CD4-positive, alpha-beta memory T cell (primary cell): ENCODE measurements at places on chromosomes 1 and 21. TPM values are rescaled to one million over a fixed set of nuclear protein-coding genes. Genes with fewer than 3 reads are reported as not detected.

- peaks cover 6% of the 10 kb centered on the region for H3K4me1 ChIP-seq
- H3K27me3 ChIP-seq, result no peaks in the 10 kb centered on the region
- no peaks in the 10 kb centered on the region for H3K36me3 ChIP-seq
- no peak overlapping the region for H3K4me3 ChIP-seq
Observed at GRCh38 chr1:109669246-109669948, 1.5 kb downstream of the GSTM2 start.

Gene PLEKHA6
- not detected for polyA plus RNA-seq

- H3K4me1 ChIP-seq, result no peaks in the 10 kb centered on the region
- H3K27ac ChIP-seq, result no peak overlapping the region
- H3K36me3 ChIP-seq, result no peaks in the 10 kb centered on the region
- no peak for DNase-seq
- no peaks in the 10 kb centered on the region for H3K27me3 ChIP-seq
Observed at GRCh38 chr1:221921936-221922335, 180.0 kb upstream of the DUSP10 start.

- H3K36me3 ChIP-seq, result peaks cover 20% of the 10 kb centered on the region
- no peaks in the 10 kb centered on the region for H3K27me3 ChIP-seq
- no peak overlapping the region for H3K4me3 ChIP-seq
Observed at GRCh38 chr1:231279081-231279480, 38.1 kb downstream of the GNPAT start.

DNA sequence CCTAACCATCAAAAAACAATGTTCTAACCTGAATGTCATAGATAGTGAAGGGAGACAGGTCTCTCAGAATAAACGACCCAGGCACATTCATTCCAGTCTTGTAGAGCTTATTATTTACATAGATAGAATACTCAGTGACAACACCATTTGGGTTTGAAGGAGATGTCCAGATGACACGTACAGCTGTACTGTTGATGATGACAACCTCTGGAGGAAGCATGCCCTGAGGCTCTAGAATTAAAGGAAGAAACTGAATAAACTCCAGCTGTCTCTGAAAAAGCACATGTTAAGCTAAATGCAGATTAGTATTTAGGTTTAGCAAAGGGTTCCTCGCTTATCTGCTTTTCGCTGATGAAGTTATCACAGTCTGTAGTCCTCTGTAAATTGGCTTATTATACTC lies 277.2 kb downstream of the KCTD3 start:
- H3K27ac ChIP-seq, result no peak overlapping the region
- no peaks in the 10 kb centered on the region for H3K27me3 ChIP-seq
- no peaks in the 10 kb centered on the region for H3K4me1 ChIP-seq
- H3K36me3 ChIP-seq, result no peaks in the 10 kb centered on the region
- H3K4me3 ChIP-seq, result no peak overlapping the region
- DNase-seq, result no peak

- peaks cover 34% of the 10 kb centered on the region for H3K4me1 ChIP-seq
- peak within 1 kb of the TSS; percentile 72 for H3K4me3 ChIP-seq
- H3K27me3 ChIP-seq, result no peaks in the 10 kb centered on the region
- peak within 1 kb of the TSS; percentile 88 for H3K27ac ChIP-seq
- DNase-seq, result peak; percentile 66
- H3K36me3 ChIP-seq, result peaks cover under 1% of the 10 kb centered on the region
Observed at GRCh38 chr1:116754198-116754977, at the start of gene CD2. TSS of gene CD2 (plus strand) at chr1:116754430. CDS start at chr1:116754493, 63 bp downstream.

DNA sequence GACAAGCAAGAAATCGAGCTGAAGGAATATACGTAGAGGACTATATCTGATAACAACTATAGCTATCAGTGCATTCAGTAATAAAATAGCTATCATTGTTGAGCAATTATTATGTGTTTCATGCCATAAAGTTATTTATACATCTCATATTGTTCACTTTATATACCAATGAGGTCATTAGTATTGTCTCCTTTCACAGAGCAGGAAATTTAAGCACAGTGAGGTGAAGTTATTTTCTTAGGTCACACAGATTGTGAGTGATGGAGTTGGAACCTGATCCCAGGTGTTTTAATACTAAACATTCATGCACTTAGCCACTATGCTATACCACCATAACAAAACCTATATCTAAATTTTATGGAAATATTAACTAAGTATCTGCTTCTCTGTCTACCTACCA lies 180.5 kb upstream of the DPYD start:
- no peaks in the 10 kb centered on the region for H3K36me3 ChIP-seq
- H3K4me3 ChIP-seq, result no peak overlapping the region

Gene PLA2G2C
- polyA plus RNA-seq, result not detected

- no peak overlapping the region for H3K4me3 ChIP-seq
- H3K4me1 ChIP-seq, result peaks cover 2% of the 10 kb centered on the region
- no peak for DNase-seq
- H3K36me3 ChIP-seq, result peaks cover 4% of the 10 kb centered on the region
- no peaks in the 10 kb centered on the region for H3K27me3 ChIP-seq
Observed at GRCh38 chr1:9763914-9764313, 59.9 kb downstream of the CLSTN1 start.

Gene NECAP2
- polyA plus RNA-seq, result 243 TPM

GRCh38 chr1:42746436-42747105 lies 6.5 kb upstream of the CLDN19 start:
- H3K27me3 ChIP-seq, result no peaks in the 10 kb centered on the region
- H3K27ac ChIP-seq, result no peak overlapping the region
- H3K4me1 ChIP-seq, result no peaks in the 10 kb centered on the region
- peaks cover 21% of the 10 kb centered on the region for H3K36me3 ChIP-seq

Gene CSF3R
- not detected for polyA plus RNA-seq

- no peaks in the 10 kb centered on the region for H3K27me3 ChIP-seq
- no peak overlapping the region for H3K27ac ChIP-seq
Observed at GRCh38 chr1:10672343-10673050, 123.9 kb downstream of the CASZ1 start.

DNA sequence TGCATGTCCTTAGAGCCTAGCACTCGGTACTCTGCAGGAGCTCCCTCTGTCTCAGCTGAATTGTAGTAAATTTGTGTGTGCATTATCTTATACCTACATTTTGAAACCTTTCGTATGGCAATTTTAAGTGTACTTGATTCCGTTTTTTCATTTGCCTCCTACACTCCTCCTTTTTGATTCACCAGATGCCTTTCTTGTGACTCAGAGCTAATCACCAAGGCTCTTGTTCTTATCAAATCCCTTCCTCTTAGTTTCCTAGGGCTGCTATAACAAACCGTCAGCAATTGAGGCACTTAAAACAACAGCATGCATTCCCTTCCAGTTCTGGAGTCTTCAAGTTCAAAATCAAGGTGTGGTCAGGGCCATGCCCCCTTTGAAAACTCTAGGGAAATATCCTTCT lies 261.0 kb downstream of the ASTN1 start:
- H3K27ac ChIP-seq, result no peak overlapping the region
- no peaks in the 10 kb centered on the region for H3K4me1 ChIP-seq
- H3K36me3 ChIP-seq, result no peaks in the 10 kb centered on the region
- no peak overlapping the region for H3K4me3 ChIP-seq

DNA sequence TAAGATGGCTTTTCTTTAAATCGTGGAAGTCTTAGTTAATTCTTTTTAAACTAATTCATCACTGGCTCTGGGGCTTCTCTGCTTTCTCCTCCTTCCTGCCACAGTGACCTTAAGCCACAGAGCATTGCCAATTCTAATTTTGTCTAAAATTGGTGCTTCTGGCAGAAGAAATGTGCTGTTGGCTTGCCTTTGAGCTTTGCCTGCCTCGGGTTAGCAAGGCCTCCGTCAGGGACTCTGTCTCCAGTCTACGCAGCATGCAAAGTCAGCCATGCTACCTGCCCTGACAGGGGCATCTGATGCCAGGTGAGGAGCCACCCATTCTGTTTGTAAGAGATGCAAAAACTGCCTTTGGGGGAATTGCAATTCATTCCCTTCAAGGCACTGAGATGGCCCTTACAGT lies 25.2 kb downstream of the CLDN14 start:
- H3K4me3 ChIP-seq, result no peak overlapping the region
- no peak for DNase-seq
- H3K27ac ChIP-seq, result no peak overlapping the region
- H3K36me3 ChIP-seq, result no peaks in the 10 kb centered on the region
- no peaks in the 10 kb centered on the region for H3K4me1 ChIP-seq
- H3K27me3 ChIP-seq, result no peaks in the 10 kb centered on the region

DNA sequence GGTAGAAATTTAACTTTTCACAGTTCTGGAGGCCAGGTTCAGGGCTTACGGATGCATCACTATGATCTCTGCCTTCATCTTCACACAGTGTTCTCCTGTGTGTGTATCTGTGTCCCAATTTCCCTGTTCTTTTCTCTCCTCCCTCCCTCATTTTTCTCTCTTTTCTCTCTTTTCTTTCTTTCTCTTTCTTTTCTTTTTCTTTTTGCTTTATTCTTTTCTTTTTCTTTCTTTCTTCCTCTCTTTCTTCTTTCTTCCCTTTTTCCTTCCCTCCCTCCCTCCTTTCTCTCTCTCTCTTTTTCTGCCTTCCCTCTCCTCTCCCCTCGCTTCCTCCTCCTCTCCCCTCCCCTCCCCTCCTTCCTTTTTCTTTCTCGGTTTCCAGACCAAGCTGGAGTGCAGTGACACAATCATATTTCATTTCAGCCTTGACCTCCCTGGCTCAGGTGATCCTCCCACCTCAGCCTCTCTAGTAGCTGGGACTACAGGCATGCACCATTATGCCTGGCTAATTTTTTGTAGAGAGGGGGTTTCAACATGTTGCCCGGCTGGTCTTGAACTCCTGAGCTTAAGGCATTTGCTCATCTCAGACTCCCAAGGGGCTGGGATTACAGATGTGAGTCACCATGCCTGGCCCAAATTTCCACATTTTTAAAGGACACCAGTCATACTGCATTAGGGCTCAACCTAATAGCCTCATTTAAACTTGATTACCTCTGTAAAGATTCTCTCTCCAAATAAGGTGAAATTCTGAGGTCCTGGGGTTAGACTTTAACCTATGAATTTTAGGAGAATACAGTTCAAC lies 115.9 kb downstream of the HUNK start:
- no peak overlapping the region for H3K27ac ChIP-seq
- H3K27me3 ChIP-seq, result no peaks in the 10 kb centered on the region
- no peak overlapping the region for H3K4me3 ChIP-seq
- H3K36me3 ChIP-seq, result no peaks in the 10 kb centered on the region
- no peak for DNase-seq

Gene CR1L
- not detected for polyA plus RNA-seq

Gene KRTAP19-1
- polyA plus RNA-seq, result not detected

Gene KIRREL1
- not detected for polyA plus RNA-seq

Gene REN
- polyA plus RNA-seq, result not detected
